ENCODE measurements at places on chromosomes 7 and 10.

DNA sequence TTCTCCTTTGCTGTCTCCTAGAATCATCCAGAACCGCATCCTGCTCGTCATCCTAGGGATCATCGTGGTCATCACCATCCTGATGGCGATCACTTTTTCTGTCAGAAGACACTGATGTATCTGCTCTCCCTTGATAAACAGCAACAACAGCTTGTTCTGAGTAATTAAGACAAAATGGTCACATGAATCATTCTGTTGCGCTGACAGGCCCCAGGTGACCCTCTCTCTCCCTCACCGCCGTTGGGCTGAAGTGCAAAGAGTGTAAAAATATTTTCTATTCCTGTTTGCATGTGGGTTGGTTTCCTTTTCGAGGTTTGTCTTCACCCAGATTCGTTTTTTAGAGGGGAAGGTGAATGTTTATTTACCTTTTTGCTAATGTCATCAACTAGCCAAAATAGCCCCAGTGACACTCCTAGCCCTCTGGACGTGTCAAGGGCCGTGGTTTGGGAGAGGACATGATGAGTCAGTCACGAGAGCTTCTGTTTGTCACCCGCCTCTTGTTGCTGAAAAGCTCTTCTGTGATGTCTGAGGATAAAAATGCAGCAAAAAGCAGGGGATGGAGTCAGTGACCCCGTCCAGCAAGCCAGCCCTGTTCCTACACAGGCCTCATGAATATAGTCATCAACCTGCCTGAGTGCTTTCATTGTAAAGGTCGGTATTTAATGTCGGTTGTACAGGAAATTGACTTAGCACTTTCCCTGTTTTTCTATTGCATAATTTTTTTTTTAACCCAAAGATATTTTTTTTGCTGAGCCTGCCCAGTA, 134.6 kb upstream of the TCF7L2 start:
- DNase-seq, result peak; percentile 75

GRCh38 chr7:35251606-35252310, 2.1 kb downstream of the TBX20 start:
- DNase-seq, result no peak

DNA sequence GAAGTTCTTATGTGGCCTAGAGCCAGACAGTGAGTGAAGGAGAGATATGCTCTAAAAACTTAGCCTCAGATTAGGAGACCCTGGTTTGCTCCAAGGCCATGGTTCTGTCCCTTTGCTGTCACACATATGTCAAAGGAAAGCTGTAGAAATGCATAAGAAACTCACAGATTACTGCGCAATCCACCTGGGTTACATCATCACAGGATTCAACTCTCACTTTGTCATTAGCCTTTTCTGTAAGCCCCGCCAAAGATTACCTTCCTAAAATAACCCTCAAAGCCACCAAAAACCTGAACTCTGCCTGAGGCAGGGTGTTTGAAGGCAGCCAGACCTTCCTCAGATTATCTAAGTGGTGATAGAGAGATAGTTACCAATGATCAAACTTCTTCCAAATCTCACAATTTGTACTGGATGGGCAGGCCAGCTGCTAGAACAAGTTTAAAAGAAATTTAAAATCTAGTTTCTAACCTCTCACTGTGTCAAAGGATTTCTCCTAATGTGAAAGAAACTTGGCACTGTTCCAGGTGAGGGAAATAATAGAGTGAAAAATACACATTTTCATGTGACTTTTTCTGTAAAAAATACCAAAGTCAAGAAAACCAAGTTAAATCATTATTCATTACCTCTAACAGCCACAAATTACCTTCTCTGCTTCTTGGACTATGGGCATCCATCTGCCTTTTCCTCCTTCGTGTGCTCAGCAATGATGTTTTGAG, 567.2 kb downstream of the SUGCT start:
- DNase-seq, result no peak

- DNase-seq, result no peak
Observed at GRCh38 chr7:112007185-112007584, 199.0 kb downstream of the DOCK4 start.

Data from fibroblast of skin of right biceps (primary cell).